ENCODE measurements at places on chromosomes 3 and 15. TPM values are rescaled to one million over a fixed set of nuclear protein-coding genes. Genes with fewer than 3 reads are reported as not detected.

CCNDBP1 gene
- 27.3 TPM for total RNA-seq

AADACL2 gene
- total RNA-seq = not detected

LRRIQ4 gene
- total RNA-seq = 0.26 TPM

C2CD4A gene
- total RNA-seq = 0.12 TPM

DNA sequence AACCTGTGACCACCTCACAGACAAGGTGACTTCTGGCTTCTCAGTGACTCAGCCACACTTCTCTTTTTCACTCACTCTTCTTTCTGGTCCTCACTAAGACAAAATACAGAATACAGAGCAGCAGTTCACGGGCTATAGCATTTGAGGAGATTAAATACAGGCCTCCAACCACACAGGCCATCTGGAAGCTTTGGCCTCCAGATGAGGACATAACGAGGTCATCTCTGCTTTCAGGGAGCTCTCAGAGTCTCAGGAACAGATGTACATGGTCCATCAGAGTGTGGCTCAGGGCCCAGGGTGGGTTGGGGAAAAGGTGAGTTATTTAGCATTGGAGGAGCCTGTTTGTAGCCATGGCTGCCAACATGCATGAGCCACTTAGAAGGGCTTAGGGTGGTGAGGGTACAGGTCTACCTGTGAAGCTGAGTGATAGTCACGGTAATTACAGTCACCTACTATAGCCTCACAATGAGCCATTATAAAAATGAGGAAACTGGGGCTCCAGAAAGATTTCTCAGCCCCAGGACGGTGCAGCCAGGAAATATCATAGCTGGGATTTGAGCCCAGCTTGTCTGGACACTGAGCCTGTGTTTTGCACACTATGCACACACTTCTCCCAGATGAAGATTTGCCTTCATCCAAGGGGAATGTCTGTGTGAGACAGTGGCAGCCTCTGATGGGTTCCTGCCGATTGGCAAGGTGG is 159.8 kb upstream of the CTDSPL start:
- DNase-seq = no peak

DNA sequence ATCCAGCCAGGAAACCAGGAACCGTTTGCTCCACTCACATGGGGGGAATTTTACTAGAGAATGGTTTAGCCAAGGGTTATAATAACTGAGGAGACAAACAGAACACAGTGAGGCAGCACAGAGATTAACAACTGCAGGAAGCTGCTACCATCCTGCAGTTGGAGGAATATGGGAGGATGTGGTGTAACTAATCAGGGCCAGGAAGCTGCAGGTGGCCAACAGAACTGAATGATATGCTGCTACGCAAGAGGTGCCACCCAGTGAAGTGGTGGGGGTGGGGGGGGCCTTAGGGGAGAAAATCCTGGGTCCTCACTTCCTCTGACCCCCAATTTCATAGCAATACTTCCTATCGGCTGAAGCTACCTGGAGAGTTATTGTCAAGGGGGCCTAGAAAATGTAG is 306.4 kb upstream of the STT3B start:
- no peak for DNase-seq

DNA sequence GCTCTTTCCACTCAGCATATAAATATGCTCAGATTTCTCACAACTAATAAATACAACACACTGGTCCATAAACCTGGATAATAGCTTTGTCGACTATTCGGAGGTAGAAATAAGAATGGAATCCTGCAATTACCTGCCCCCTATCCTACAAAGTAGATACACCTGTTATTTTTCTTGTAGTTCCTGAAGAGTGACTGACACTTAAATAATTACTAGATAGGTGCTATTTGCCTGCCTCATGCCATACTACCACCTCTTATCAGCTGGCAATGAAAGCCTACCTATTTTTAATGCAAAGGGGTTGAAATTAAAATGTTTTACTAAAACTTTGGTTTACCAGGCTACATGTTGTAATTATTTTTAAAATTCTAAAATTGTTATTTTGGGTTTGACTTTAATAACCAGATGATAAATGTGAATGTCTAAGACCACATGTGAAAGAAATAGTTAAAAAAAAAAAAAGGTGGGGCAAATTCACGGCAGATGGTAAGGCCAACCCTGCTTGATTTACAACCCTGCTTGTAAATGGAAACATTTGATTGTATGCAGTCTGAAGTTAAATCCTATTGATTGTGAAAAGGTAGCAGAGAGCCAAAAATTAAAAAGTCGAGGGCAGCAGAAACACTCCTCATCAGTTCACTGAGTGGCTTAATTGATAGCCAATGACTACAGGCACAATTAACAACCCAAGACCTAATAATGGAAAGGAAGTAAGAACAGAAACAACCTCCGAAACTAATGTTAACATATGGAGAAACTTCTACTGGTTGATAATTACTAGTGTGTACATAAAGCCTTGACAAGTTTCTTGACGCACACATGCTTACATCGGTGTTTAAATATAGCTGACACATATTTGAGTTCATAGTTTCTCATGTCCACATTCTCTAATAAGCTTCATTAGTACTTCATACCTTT is 8.9 kb downstream of the PEAK1 start:
- DNase-seq = no peak

DNA sequence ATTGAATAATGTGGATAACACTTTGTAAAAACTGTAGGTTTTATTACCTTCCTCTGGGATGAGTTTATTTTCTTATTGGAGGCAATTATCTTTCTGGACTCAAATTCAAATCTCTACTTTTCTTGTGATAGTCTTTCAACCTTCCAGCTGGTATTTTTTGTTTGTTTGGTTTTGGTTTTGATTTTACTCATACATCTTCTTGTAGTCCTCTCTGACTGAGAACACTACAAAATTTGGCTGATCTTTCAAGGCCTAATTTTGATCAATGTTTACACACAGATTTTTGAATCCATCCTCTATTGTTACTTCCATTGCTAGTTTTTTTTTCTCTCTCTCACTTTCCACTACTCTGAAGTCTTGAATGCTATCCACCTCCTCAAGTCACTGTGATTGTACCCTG is 303.8 kb upstream of the NECTIN3 start:
- DNase-seq = no peak

GRCh38 chr3:142019794-142020320 is 129.5 kb downstream of the TFDP2 start:
- no peak for DNase-seq

GRCh38 chr3:71695000-71695482 is 30.2 kb downstream of the EIF4E3 start:
- DNase-seq = no peak

DNA sequence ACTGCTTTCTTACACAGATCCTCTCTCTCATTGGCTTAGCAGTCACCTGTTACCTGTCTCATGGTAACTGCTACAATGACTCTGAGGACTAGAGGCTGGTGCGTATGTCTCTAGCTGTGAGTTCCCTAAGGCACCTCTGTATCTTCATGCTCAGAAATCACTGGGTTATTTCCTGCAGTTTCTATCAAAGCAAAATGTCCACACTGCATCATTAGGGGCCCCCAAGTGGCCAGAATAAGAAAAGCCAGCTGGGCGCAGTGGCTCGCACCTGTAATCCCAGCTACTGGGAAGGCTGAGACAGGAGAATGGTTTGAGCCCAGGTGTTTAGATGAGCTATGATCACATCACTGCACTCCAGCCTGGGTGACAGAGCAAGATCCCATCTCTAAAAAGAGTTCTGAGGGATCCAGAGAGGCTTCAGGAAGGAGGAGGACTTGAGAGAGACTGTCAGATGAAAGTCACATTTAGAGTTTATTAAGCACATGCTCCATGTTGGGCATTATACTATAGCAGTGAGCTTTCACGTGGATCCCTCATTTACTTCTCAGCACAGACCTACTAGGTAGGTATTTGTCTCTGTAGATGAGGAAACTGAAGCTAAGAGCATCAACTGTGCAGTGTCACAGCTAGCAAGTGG is 2.3 kb upstream of the VPS18 start:
- DNase-seq = no peak

- DNase-seq = no peak
Observed at GRCh38 chr3:54541369-54541768, 386.5 kb downstream of the LRTM1 start.

GRCh38 chr15:29935296-29936004 is 113.2 kb upstream of the TJP1 start:
- no peak for DNase-seq

DNA sequence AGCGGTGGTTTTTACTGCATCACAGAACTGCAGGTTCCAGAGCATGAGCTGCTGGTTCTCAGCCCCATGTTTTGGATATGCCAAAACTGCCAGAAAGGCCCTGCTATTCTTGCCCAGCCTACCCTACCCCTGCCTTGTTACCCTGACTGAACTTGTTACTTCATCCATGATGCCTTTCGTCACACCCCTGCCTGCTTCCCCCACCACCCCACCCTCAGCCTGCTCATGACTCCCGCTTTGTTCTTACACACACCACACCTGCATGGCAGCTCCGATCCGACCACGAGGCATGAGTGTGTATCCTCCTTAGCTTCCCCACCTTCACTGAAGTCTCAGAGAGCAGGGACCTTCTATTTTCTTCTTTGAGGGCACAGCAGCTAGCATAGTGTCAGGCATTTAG is 5.1 kb upstream of the TM4SF1 start:
- DNase-seq = no peak

DNA sequence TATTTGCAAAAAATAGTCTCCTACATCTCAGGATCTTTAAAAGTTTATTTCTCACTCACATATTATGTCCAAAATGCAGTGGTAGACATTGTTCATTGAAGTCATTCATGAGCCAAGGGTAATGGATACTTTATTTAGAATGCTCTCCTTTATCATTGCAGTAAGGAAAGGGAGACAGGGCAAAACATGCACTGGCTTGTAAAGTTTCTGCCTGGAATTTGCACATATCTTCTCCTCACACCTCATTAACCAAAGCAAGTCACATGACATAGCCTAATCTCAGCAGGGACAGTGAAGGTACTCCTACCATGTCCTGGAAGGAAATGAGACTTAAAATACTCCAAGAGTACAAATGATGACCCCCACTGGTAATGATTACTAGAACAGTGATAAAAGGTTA is 333.7 kb upstream of the EPHA3 start:
- DNase-seq = no peak

DNA sequence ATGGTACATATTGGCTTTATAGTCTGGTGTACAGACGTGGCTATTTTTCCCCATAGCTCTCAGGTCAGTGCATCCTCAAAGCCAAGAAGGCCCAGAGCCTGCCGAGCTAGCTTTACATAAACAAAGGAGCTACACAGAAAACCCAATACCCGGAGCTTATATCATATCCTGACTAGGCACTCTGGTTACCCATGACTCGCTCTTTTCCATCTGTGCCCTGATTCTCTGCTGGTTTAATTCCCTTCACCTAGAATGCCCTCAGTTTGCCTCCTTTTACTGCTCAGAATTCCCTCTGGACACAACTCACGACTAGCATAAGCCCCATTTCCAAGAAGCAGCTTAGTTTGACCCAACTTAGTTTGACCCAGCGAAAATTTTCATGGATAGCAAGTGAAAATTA is 110.8 kb downstream of the TIGIT start:
- DNase-seq = no peak

DNA sequence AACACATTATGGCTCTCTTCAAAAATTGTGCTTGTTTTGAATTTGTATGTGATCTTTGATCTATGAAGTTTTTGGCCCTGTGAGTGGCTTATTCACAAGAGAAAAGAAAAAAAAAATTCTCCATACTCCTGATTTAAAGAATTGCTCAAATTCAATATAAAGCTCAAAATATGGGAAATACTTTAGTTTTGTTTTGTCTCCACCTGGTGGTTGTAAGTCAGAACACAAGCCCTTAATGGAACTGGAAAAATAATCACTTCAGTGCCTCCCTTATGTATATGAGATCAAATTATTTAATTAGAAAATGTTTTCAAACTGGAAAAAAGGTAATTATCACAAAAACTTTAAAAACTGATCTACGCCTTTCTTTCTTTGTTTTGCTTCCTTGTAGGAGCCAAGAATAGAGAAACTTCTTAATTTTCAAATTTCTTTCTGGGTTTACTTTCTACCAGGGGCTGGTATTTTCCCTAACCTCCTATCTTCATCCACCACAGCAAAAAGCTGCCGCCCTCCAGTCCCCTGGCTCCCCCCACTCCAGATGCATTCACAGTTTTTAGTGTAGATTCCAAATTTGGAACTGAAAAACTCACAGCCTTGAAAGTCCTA is 50.6 kb downstream of the SERP1 start:
- no peak for DNase-seq

DNA sequence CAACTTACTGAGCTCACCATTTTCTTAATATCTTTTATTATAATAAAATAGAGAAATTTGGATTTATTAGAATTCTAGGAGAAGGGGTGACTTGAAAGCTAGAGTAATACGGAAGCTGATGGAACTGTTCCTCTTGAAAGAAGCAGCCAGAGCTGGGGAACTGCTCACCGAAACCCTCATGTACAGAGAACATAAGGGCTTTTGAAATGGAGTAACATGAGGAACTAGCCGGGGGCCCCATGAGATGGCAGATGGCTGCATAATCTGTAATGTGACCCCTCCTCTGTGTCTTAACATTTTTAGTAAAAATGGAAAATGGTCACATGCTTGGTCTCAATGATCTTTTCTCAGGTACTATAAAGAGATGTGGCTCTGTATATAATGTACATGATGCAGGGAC is 15.7 kb upstream of the DYNC1LI1 start:
- DNase-seq = no peak

Data from ovary (tissue), 10 donors.